ENCODE measurements at places on chromosomes 2 and 18.

GRCh38 chr2:39913648-39914461 lies 134.8 kb upstream of the THUMPD2 start:
- DNase-seq, result no peak

DNA sequence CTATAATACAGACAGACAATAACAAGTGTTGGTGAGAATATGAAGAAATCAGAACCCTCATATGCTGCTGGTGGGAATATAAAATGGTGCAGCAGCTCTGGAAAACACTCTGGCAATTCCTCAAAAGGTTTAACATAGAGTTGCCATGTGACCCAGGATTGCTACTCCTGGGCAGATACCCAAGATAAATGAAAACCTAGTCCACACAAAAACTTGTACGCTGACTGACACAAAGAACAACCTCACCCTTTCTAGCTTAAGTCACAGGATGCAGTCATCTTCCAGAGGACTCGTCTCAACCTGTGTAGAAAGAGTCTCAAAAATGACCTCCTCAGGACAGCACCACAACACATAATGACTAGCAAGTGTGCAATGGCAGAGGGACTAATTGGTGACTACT lies 71.6 kb upstream of the ACAA2 start:
- no peak for DNase-seq

- DNase-seq, result no peak
These were observed 123.3 kb upstream of the SIX2 start for GRCh38 chr2:45132551-45132950.

GRCh38 chr2:133266926-133267590 lies 301.2 kb downstream of the NCKAP5 start:
- no peak for DNase-seq

DNA sequence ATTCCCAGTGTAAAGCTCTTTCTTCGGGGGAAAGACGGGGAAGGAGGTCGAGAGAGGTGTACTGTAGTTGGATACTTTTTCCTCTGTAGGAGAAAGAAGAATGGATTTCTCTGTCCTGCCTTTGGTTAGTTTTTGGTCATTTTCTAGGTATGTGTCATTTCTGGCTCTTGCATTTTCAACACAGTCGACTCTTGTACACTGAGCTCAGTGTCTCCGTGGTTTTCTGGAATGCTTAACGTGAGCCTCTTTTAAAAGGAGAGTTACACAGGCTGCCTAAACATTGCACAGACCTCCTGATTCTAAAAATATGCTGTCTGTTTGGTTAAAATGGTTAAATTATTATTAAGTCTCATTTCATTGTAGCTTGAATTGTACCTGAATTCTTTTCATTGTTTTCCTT lies 21.8 kb upstream of the GLS start:
- no peak for DNase-seq

DNA sequence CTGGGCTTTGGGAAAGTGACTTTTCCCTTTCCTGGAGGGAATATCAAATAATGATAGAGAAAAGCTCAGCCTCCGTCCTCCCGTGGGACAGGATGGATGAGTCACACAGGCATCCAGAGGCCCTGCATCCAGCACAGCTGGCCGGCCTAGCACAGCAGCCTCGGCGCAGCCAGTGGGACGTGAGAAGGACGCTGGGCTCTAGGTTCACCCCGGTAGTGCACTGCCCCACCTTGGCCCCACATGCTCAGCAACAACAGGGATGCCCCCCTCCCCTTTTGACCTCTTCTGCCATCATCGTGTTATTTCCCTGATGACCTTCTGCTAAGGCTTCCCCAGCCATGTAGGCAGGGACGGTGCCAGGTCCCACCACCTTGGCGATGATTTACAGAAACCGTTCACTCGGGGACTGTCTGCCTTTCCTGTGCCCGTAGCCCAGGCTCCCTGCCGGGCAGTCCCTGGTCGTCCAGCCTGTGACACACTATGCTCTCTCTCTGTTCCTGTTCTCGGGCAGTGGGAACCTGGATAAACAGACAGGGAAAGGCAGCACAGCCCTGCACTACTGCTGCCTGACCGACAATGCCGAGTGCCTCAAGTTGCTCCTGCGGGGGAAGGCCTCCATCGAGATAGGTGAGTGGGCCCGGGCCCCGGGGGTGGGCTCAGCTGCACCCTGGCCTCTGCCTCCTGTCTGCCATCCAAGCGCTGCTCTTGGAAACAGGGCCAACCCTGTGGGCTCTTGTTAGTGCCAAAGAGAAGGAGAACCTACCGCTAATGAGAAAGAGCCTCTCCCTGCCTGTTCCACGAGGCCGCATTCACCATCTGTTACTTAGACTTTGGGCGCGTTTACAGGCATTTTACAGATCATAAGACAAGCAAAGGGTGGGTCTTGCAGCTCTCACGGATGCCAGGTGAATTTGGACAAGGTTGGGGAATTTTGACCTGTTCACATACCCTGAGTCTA lies 44.6 kb downstream of the ITGB1BP1 start:
- peak; percentile 50 for DNase-seq

DNA sequence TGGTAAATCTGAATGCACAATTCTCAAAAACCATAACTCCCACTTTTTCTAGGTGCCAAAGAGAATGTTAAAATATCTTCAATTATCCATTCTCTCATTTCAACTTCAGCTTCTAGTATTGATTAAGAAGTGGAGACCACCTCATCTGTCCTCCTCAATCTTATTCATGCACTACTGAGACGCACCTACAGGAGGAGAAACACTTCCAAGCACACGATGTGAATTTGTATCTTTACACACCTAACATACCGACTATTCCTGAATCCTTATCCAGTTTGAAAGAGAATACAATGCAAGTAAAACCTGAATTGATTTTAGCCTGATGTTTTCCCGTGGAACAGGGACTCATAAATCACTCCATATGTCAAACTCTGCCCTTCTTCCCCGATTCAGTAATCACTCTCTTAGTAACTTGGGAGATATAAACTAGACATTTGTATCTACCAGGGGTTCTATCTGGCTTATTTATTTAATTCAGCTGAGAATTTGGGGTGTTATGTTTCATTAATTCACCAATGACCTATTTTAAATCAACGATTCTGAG lies 101.0 kb downstream of the MREG start:
- no peak for DNase-seq

GRCh38 chr2:46985512-46985911 lies 69.9 kb upstream of the MCFD2 start:
- DNase-seq, result no peak

GRCh38 chr18:35455926-35456763 lies 41.6 kb downstream of the INO80C start:
- no peak for DNase-seq

DNA sequence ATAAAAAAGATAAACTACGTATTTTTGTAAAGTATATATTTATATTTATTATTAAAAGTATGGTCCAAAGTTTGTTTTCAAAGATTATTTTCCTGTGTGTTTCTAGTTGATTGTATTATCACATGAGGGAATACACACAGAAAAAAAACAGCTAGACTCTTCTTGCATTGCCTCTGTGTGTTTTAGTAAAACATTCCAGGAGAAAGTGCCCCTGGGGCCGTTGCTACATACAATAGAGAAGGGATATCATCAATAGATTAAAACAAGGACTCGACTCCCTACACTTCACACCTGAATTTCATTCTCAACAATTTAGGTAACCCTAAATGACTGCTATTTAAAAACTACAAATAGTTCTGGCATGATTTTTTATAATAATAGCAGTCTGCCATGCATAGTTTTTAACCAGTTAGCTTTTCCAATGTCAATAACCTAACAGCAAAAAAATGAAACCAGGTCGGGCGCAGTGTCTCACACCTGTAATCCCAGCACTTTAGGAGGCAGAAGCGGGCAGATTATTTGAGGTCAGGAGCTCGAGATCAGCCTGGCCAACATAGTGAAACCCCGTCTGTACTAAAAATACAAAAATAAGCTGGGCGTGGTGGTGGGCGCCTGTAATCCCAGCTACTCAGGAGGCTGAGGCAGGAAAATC lies 171.3 kb downstream of the DNAH6 start:
- DNase-seq, result no peak

GRCh38 chr2:187301706-187302105 lies 146.3 kb downstream of the CALCRL start:
- DNase-seq, result no peak

GRCh38 chr18:70028084-70028483 lies 80.4 kb upstream of the CD226 start:
- no peak for DNase-seq

DNA sequence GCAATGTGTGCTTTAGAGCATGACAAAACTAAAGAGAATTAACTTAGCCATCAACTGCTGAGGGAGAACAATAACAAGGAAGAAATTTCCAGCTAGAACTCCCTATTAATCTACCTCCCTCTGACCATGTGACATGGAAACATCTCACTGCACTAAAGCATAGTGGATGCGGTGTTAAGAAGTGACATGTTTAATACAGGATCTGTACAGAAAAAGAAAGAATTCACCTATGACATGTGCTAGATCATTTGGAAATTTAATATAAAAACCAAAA lies 202.3 kb upstream of the KLHL14 start:
- DNase-seq, result no peak

- no peak for DNase-seq
These were observed 45.1 kb upstream of the FAM98A start for GRCh38 chr2:33644215-33644614.

DNA sequence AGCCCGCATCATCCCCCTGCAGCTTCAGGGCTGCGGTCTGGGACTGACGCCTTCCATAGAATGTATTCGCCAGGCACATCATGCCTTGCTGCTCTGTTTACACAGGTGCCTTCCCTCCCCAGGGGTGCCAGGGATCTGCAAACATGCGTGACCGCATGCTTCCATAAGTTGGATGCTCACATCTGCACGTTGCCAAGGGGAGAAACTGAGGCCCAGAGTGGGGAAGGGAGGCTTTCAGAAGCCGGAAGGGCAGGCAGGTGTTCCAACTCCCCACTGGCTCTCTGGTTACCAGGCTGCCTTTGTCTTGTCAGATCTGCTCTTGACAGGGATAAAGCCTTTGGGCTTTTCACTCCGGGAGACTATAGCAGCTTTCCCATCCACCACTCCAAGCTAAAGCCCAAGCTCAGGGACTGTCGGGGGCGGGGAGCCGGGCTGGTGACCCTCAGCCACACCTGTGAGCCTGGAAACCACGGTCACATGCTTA lies 125.8 kb upstream of the TNP1 start:
- DNase-seq, result no peak

DNA sequence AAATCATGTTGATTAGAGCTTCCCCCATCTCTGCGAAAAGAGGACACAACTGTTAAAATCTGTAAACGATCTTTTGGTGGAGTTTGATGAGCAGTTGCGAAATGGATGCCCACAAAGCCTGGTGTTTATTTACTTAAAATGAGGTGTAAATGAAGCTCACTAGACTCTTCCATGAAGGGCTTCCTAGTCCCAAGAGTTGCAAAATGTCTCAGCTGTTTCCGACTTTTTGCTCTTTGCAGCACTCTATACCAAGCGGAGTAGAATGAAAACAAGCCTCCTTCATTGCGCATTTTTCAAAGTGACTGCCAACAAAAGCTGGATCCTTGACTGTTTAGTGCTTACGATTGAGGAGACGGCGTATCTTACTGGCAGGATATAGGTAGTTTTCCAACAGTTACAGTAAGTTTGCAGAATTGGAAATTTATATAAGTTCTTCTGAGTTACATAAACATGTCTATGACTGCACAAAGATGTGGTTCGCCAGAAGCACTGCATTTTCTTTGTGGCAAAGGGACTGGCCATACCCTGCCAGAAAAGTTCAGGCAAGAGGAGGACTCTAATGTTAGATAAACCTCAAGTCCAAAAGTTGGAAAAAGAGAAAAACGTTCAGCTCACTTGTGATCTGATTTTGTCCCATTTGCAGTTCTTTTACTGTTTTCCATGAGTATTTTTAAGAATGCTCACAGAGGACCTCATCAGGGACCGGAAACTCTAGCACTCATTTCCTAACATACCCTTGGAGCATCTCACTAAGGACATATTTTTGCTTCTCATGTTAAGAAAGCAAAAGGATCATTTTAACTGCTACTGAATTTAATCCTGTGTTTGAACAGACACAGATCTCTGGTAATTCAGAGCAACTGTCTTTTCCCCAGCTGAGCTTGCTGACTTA lies 42.7 kb downstream of the COLEC12 start:
- no peak for DNase-seq

DNA sequence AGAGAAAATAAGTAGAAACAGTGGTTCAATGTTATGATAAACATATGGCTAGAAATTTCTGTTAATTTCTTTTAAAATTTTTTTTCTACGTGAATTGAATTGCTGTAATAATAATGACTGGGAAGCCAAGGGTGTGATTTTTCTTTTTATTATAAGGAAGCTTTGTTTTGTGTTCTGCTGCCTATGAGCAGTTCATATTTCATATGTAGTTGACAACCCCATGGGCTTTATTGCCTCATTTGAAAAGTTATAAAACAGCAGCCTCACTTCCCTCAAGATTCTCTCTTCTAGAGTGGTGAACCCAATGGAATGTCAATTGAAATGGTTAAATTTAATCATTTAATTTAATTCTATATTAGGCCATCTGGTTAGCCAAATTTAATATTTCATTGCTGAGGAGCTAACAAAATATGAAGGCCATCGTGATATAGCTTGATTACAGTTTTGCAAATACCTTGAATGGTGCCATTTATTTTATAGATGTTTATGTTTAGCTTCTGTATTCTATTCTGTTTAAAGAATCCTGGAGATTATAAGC lies 72.6 kb upstream of the DOCK10 start:
- DNase-seq, result no peak

DNA sequence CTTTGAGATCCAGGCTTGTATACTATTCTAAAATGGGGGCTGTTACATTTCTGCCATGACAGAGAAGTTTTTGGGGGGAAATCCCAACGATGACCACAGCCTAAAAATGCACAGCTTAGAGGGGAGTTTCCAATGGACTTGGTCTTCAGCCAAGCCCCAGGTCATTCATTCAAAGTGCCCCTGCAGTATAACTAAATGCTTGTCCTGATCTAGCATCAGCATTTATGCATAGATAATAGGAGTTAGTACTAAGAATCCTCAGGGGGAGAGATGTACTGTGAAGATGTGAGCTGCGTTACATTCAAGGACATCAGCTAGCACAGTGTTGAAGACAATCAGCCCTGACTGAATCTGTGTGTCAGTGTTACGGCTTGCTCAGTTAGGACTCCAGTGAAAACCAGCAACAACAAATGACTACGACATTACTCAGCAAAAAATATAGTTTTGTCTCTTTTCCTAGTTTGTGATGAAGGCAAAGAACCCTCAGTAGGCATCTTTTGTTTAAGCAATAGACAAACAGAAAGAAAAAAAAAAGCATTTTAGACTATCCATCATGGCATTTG lies 160.9 kb downstream of the ZEB2 start:
- DNase-seq, result no peak

- no peak for DNase-seq
These were observed 209.8 kb downstream of the PHLPP1 start for GRCh38 chr18:62925031-62925688.

DNA sequence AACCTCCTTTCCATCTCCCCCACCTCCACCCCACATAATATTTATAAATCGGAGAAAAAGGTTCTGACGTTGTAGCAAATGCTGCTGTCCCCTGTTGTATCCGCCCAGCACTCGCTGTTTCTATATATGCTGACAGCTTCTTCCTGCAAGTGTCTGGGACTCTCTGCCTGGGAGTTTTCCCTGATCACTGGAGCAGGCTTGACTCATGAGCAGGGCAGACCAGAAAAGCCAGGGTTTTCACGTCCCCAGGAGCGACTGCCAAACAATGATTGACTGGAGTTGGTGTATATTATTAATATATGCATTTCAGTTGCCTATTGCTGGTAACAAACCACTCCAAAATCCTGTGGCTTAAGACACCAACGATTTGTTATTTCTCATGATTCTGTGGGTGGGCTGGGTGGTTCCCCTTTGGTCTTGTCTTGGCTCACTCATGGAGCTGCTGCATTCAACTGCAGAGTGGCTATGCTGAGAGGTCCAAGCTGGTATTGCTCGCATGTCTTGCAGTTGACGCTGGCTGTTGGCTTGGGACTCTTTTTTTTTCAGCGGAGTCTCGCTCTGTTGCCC lies 21.2 kb upstream of the ASXL2 start:
- DNase-seq, result no peak

GRCh38 chr2:160298960-160299359 lies 98.9 kb upstream of the ITGB6 start:
- DNase-seq, result no peak
